ENCODE measurements at places on chromosomes 6 and 20. TPM values are rescaled to one million over a fixed set of nuclear protein-coding genes. Genes with fewer than 3 reads are reported as not detected.
A peak's percentile ranks its signal among the peaks of the same experiment; 100 is the strongest.

FUT9 gene
- 0.17 TPM for polyA plus RNA-seq

EMILIN3 gene
- polyA plus RNA-seq: 19.7 TPM

RNF182 gene
- polyA plus RNA-seq: 0.66 TPM

MAS1 gene
- polyA plus RNA-seq: 0.25 TPM

GRCh38 chr20:51315390-51315789 is 227.1 kb downstream of the NFATC2 start:
- no peak for DNase-seq

GRCh38 chr6:111150577-111150976 is 63.3 kb downstream of the SLC16A10 start:
- DNase-seq: no peak

DNA sequence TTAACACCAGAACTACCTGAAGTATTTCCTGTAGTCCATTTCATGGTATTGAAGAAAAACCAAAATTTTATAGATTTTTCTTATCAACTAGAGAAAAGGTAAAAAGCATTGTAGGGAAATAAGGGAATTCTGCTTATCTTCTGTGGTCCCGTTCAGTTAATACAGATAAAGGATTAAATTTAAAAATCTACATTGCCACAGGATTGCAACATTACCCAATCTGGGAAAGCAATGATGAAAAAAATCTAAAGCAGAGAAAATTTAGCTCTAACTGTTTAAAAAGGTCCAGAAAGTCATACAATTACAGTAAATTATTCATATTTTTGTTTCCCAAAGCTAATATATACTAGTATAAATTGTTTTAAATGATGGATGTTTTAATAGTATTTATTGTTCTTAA is 18.0 kb downstream of the POLH start:
- no peak for DNase-seq

DNA sequence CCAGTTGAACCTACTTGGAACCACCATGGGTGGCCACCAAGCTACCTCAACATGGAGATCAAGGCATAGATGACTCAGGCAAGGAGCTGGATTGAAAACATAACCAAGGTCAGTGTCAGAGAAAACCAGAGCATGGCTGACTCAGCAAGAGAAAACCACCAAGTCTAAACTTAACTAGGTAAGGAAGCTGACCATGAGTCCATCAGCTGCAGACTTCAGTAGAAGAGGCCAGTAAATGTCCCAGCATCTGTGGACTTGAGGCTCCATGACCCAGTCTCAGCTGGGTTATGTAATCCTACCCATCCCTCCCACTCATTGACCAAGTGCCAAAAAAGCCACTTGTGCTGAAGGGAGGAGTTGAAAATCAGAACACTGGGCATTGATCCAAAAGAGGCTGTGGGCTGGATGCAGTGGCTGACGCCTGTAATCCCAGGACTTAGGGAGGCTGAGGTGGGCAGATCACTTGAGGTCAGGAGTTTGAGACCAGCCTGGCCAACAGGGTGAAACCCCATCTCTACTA is 93.7 kb upstream of the CBLN4 start:
- DNase-seq: no peak

DNA sequence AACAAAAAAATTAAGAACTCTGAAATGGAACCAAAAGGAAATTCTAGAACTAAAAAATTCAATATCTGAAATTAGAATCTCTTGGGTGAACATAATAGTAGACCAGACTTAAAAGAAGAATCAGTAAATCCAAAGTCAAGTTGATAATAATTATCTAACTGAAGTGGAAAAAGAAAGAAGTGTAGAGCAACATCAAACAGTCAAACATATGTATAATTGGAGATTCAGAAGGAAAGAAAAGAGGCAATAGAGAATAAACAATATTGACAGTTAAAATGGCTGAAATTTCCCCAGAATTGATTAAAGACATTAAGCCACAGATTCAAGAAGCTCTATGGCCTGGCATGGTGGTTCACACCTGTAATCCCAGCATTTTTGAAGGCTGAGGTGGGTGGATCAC is 383.6 kb downstream of the PREX1 start:
- DNase-seq: no peak

DNA sequence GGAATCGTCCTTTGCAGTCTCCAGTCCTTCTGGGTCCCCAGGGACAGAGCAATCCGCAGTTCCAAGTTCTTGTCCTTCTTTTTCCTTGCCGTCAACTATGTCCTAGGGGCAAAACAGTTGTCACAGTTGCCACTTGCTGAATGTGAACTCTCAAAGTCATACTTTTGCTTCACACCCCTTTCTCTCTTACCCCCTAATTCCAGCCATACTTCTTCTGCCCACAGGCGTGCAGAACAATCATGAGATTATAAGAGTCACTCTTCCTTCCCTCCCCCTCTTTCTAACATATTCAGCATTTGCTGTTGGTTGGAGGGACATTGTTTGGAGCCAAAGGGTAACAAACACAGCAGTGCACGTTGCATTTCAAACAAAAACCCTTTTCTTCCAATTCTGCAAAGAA is 74.4 kb downstream of the BCAS1 start:
- no peak for DNase-seq

DNA sequence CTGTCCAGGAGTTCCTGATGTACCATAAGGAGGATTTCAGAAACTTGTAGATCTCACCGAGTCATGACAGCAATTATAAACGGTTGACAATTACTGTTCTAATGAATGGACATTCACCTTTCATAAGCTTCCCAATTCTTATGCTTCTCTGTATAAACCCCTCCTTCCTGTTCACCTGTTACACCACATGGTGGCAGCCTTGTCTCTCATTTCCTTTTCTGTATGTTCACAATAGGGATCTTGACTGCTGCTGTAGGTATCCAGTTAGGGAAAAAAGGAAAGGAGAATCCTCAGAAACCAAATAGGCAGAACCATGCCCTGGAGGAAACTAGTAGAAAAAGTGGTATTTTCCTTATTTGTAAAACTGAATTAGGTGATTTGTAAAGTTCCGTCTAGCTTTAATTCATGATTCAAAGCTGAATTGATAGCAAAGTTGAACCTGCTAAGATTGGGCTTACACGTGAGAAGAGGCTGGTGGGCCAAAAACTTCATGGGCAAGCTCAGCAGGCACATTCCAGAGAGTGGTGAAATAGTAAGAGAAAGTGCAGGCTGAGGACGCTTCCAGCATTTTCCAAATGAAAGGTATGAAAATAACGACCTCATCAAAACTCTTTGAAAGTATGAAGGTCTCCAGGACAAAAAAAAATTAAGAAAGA is 29.0 kb upstream of the TBPL1 start:
- peak; percentile 72 for DNase-seq

DNA sequence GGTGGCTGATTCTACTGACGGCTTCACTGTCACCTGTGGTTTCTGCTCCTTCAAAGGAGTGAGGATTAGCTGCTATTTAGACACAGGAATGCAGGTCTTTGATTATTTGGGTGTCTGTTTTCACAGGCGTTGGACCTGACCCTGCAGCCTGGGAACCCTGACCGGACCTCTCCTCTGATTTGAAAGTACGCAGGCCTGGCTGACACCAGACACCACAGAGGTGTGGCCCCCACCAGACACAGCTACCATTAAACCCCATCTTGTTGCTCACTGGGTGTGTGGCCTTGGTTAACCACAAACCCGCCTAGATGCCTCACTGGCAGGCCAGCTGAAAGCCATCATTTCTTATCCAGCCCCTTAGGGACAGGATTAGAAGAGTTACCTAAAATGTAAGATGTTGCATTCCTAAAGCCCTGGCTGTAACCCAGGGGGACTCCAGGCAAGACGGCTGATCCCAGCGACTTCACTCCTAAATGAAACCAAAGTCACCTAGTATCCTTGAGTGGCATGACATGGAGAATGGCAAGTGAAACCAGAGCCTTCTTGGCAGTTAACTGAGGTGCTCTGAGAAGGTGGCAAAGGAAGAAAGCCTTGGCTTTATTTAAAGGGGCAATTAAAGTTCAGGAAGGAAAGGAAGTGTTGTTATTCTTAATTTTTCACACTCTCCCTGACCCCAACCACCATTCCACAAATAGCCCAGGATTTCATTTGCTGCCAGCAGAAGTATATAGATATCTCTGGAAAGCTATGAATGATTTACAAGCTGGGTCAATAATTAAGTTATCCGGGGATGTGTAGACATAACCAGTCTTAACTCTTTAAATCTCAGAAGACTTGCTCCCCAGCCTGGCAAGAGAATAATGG is 169.9 kb downstream of the QRSL1 start:
- no peak for DNase-seq

DNA sequence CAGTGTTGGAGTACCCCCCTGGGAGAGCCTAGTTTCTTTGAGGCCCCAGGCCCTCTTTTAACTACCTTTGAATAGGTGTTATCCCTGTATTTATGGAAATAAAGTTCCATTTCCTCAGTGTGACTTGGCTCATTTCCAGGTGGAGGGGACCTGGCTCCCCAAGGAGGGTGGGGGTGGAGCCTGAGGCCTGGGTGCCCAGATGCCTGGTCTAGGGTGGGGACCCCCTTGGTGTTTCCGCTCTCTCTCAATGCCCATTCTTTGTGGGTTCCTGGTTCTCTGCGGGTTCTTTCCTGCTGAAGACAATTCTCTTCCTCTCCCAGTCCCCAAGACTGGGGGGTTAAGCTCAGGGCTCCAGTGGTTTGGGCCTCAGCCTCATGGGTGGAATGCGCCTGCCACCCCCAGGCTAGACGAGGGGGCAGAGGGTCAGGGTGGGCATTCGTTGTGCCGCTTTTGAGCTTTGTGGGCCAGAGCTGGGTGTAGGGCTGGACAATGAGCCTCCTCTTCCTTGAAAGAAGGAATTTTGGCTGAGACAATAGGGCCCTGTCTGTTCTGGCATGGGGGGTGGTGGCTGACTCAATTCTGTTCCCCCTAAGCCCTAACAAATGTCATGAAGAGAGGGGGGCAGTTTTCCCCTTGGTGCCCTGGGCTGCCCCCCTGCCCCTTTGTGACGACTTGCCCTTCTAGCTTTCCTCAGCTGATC is 686 bp upstream of the EGFL8 start:
- no peak for DNase-seq

GRCh38 chr20:44031781-44032582 is 117.3 kb downstream of the TOX2 start:
- no peak for DNase-seq

- peak; percentile 81 for DNase-seq
These were observed 536 bp upstream of the FNDC1 start for GRCh38 chr6:159168536-159169192.

DNA sequence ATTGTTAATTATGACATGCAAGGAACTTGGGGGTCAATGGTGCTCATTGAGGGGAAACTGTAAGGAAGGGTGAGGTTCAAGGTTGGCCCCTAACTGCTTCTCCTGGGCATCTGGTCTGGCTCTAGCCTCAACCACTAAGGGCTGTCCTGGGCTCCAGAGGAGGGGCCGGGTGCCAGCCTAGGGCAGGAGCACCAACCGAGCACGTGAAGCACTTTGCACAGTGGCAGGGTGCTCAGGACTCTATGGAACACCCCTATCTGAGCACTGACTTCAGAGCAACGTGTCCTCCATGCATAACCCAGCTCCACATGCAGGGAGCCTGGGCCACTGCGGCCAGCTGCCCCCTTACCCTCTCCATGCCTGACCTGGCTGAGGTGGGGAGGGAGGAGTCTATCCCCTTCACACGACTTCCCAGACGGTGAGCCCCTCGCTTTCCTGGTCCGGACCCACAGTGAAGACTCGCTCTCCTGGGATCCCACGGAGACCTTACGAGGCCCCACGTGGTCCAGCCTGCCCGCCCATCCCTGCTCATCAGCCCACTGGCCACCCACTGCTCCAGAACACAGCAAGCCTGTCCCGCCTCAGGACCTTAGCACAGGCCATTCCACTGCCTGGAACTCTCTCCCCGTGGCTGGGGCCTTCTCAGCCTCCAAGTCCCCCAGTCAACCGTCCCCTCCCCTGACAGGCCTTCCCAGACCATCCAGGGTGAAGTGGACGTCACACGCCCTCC is 40.8 kb upstream of the STX16 start:
- no peak for DNase-seq

GRCh38 chr6:156890627-156891314 is 113.6 kb downstream of the ARID1B start:
- no peak for DNase-seq

- DNase-seq: no peak
These were observed 26.2 kb downstream of the FOXF2 start for GRCh38 chr6:1415416-1416063.

DNA sequence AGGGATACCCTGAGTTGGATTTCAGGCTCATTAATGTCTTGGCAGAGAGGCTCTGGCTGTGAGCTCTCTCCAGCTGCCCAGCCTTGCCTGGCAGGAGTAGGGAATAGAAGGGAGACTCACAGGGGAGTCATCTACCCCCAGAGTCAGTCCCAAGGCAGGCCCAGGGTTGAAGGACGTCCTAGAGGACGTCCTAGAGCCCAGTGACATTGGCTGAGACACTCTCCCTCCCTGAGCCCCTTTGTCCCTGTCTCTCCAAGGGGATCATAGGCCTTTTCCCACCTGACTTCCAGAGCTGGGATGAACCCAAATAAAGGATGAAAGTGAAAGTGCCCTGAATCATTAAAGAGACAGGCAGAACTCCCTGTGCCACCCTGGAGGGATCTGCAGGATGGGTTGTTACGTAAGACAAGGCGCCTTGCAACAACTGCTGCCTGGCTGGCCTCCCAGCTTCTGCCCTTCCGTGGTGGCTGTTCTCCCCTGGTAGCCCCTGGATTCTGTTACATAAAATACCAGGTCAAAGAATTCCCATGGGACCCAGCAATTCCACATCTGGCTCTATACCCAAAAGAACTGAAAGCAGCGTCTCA is 53.6 kb upstream of the SIRPA start:
- DNase-seq: no peak

DNA sequence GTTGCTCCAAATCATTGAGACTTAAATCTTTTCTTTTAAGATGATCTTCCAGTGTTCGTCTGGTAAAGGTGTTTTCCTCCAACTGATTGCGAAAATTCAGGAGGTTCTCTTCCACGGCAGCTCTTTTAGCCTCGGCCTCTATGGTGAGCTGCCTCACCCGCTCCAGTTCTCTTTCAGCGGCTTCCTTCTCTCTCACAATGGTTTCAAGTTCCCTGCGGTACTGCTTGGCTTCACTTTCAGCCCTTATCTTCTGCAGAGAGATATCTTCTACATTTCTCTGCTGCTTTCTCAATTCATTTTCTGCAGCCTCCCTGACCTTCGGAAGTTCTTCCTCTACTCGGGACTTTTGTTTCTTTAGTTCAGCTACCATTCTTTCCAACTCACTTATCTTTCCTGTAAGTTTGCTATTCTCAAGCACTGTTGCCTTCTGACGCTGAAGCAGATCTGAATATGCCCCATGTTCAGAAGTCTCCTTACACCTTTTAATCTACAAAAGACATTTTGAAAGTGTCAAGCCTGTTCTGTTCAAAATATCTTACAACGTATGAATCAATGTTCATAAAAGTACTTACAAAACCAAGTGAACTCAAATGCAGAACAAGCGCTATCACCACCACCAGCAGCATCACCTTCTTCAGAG is 22.3 kb downstream of the DST start:
- DNase-seq: no peak

Data from hindlimb muscle (tissue), 1 donor.